Suprapubic skin (tissue), 4 donors: ENCODE measurements at places on chromosomes 5 and 9. TPM values are rescaled to one million over a fixed set of nuclear protein-coding genes. Genes with fewer than 3 reads are reported as not detected.

DNA sequence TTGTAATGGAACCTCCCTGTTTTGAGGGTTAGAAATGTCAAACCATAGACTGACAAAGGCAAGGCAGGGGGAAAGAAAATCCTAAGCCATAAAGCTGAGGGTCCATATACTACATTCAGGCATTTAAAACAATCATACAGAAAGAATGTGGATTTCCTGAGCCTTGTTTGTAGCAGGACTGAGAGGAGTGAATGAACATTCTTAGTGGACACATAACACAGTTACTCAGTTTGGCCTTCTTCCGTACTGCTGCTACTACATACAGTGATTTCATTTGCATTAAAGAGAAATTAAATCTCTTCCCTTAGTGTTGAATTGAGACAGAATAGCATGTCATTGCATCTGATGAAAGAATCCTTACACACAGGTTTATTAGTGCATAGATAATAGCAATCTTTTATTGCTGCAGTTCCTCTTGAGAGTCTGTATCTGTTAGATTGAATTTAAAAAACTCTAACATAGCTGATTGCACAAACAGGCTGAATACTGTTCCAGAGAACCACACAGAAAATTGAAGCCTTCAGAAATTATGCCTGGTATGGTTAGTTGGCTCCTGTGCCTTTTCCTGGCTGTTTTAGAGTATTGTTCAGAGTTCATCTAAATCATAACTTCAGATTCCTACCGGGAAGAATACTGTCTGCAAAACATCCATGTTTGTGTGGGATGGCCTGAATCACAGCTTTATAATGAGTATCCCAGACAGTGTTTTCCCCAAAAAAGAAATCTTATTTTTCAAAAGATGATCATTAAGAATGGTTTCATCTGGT lies 2.0 kb upstream of the MTX3 start:
- peaks cover 22% of the 10 kb centered on the region for H3K4me1 ChIP-seq
- no peak overlapping the region for H3K4me3 ChIP-seq
- no peak for DNase-seq
- H3K36me3 ChIP-seq, result peaks cover 6% of the 10 kb centered on the region
- H3K27me3 ChIP-seq, result peaks cover 26% of the 10 kb centered on the region

OR5C1 gene
- not detected for total RNA-seq

TNC gene
- total RNA-seq, result 18.5 TPM

CDO1 gene
- total RNA-seq, result 5.6 TPM

GRCh38 chr5:122078116-122079110 lies at the start of gene LOX:
Gene LOX, minus strand, starts transcription at chr5:122078259. Its CDS starts 274 bp downstream, at chr5:122077985.
- DNase-seq, result peak; percentile 90
- peak within 1 kb of the TSS; percentile 72 for H3K4me3 ChIP-seq
- H3K4me1 ChIP-seq, result peaks cover 31% of the 10 kb centered on the region
- peaks cover 4% of the 10 kb centered on the region for H3K27me3 ChIP-seq

GRCh38 chr9:115209601-115210306 lies 91.8 kb upstream of the TNC start:
- H3K27me3 ChIP-seq, result no peaks in the 10 kb centered on the region
- peaks cover 15% of the 10 kb centered on the region for H3K4me1 ChIP-seq
- no peak for DNase-seq
- H3K4me3 ChIP-seq, result no peak overlapping the region
